ENCODE measurements at places on chromosomes 12 and 14.
A peak's percentile ranks its signal among the peaks of the same experiment; 100 is the strongest.

- DNase-seq, result peak; percentile 82
Measured at GRCh38 chr12:109811624-109811995, 21.6 kb downstream of the TRPV4 start.

GRCh38 chr12:75706786-75707605, 195.6 kb upstream of the KRR1 start:
- DNase-seq, result no peak

GRCh38 chr14:104681689-104682074, 7.7 kb upstream of the INF2 start:
- peak; percentile 99 for DNase-seq

DNA sequence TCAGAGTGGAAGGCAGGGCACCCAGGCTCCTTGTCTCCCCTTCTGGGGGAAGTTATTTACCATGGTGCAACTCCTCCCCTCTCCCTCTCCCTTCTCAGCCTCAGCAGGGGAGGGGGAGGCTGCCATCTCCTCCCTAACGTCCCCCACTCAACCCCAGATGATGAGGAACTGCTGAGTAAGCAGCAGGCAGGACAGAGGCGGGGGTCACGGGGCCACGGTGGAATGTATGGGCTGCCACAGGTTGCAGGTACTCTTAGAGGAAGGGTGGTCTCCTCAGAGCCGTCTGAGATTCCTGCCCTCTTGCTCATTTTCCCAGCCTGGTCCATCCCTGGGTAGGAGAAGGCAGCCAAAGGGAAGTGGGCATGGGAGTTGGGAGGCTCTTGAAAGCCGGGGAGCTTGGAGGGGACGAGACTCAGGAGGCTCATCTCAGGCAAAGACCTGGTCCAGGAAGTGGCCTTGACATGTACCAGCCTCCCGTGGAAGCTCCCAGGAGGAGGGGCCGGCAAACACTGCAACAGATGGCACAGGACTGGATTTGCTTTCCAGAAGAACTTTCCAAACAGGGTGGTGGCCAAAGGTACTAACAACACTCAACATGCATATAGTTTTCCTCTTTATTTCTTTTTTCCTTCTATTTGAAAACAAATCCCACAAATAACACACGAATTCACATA, 19.0 kb downstream of the RIN3 start:
- DNase-seq, result no peak

- no peak for DNase-seq
Measured at GRCh38 chr14:64841772-64842750, 37.6 kb downstream of the SPTB start.

- DNase-seq, result peak; percentile 80
Measured at GRCh38 chr14:89973234-89973823, 17.6 kb downstream of the TDP1 start.

- peak; percentile 44 for DNase-seq
Measured at GRCh38 chr12:6082613-6083012, 41.9 kb downstream of the VWF start.

DNA sequence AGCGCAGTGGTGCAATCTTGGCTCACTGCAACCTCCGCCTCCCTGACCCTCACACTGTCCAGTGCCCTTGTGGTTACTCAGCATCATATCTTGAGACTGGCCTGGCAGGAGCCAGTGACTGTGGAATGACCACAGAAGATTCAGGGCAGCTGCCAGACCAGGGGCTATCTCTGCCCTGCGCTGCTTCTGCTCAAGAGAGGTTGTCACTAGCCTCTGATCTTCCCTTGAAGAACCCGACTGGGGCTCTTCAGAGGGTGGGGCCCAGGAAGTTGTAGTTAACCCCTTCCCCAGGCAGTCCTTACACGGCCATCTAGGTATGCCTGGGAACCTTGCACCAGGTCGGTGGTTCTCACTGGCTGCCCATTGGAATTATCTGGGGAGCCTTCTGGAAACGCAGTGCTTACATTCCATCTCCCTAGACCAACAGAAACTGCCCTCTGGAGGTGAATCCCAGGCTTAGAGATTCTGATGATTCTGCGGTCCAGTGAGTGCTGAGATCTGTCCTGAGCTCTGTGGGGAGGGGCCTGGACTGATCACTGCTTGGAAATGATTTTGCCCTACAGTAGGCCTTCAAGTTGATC, 41.4 kb downstream of the PLEKHG3 start:
- peak; percentile 95 for DNase-seq

GRCh38 chr12:4432878-4433744, 12.5 kb downstream of the FGF6 start:
- DNase-seq, result no peak

DNA sequence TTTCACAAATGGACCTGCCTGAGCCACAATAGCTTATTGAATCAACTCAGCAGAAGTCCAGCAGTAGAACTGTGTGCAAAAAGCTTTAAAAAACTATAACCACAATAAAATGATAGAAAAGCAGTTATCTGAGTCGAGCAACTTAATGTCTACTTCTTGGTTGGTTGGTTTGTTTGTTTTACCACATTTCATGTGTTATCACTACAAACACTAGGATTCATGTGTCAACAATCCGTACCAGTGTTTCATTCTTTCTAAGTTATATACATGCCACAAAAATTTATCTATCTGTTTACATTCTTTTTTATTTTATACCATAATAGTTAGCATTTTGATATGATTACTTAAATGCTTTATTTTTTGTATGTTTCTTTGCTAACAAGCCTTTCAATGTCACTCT, 339.0 kb downstream of the KCNH5 start:
- no peak for DNase-seq

DNA sequence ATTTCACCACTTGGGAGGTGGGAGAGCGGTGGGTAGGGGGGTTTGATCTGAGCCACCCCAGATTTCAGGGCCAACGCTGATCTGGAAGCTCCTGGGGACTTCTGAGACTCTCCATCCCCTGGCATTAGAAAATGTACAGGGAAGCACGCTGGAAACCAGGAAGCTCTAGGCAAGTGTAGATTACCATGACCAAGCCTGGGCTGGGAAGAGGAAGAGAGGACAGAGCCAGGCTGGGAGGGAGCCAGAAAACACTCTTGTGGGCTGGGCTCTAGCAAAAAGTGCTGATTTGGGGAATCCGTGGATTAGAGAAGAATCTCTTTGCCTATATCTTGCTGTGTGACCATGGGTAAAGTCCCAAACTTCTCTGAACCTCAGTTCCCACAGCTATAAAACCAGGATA, 236.7 kb downstream of the BCL11B start:
- DNase-seq, result peak; percentile 91

DNA sequence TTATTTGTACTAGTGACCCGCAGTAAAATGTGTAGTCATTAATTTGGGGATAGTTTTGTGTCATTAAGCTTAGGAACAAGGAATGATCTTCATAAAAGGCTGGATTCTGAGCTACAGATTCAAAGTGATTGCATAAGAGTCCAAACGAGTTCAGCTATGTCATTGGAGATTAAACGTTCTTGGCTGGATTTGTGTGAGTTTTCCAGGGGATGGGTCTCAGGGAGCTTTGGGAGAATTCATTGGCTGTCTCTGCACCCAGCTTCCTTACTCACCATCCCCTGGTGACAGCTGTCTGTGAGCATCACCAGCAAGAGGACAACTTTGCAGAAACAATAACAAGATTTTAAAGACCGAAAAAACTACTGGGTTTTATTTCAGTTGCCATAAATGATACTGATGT, 130.4 kb downstream of the DAAM1 start:
- DNase-seq, result no peak

- no peak for DNase-seq
Measured at GRCh38 chr14:52792097-52792415, 649 bp upstream of the GNPNAT1 start.

- DNase-seq, result no peak
Measured at GRCh38 chr12:57755194-57755453, 221 bp downstream of the MARCHF9 start.

GRCh38 chr12:71155225-71155624, 2.6 kb downstream of the TSPAN8 start:
- DNase-seq, result no peak

GRCh38 chr12:128445415-128446127, 178.6 kb downstream of the TMEM132C start:
- peak; percentile 38 for DNase-seq

GRCh38 chr14:90836692-90837063, 20.4 kb upstream of the TTC7B start:
- no peak for DNase-seq

GRCh38 chr12:75704664-75705063, 193.3 kb upstream of the KRR1 start:
- no peak for DNase-seq

DNA sequence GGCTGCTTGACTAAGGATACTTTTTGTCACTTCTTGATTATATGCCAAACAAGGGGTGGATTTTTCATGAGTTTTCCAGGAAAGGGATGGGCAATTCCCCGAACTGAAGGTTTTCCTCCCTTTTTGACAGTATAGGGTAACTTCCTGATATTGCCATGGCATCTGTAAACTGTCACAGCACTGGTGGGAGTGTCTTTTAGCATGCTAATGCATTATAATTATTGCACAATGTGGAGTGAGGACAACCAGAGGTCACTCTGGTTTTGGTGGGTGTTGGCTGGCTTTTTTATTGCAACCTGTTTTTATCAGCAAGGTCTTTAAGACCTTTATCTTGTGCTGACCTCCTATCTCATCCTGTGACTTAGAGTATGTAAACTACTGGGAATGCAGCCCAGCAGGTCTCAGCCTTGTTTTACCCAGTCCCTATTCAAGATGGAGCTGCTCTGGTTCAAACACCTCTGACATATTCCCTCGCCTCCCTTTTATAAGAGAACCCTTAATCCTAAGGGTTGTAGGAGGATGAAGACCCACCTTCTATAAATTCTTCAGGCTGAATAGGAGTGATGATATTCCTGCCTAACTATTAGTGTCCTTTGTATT, 471.2 kb downstream of the ATP23 start:
- no peak for DNase-seq

DNA sequence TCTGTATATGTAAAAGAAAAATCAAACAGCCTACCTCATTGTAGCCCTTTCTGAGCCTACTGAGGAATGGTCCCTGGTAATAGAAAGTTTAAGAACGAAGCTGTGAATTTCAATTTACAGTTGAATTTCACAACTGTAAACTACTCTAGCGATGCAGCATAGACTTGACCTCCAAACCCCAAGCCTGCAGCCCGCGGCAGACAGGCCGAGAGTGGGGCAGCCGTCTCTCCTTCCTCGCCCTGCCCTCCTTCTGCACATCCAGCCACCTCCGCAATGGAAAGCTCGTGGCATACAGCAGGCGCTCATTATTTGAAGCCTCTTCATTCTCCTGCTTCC, 15.3 kb downstream of the RNASE2 start:
- no peak for DNase-seq

GRCh38 chr12:48420039-48420775, 52.2 kb upstream of the ANP32D start:
- DNase-seq, result no peak

DNA sequence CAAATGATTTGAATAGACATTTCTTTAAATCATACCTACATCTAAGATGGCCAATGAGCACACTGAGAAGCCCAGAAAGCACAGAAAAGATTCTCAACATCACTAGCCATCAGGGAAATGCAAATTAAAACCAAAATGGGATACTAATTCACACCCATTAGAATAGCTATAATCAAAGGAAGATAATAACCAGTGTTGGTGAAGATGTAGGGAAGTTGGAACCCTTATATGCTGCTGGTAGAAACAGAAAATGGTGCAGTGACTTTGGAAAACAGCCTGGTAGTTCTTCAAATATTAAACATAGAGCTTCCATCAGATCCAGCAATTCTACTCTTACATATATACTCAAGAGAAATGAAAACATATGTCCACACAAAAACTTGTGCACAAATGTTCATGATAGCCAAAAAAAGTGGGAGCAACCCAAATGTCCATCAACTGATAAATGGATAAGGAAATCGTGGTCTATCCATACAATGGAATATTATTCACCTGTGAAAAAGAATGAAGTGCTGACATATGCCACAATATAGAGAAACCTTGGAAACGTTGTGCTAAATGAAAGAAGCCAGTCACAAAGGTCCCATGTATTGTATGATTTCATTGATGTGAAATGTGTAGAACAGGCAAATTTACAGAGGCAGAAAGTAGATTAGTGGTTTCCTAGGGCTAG, 24.4 kb downstream of the SYNE3 start:
- no peak for DNase-seq

DNA sequence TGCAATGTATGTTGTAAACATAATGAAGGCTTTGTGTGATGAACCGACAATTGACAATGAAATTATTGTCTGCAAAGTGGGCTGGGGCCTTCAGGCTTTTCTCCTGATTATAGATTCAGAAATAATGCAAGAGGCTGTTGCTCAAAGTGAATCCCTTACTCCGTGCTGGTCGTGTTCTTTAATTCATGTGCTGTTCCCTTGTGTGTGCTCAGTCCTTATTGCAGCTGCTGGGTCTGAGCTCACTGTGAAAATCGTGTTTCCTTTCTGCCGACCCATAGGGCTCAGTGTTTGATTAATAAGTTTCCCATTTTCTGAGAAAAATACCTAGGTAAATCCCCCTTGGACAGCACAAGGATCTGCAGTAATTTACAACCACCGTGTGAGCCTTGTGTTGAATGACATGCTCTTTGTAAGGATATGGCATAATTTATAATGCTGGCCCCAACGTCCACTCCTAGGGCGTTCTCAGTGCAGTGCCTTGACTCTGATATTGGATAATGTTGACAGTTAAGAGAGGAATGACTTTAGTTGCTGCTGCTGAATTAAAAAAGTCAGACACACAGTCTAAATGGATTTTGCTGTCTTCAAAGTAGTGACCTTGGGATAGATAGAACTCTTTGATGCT, 81.6 kb downstream of the RGS6 start:
- DNase-seq, result no peak

DNA sequence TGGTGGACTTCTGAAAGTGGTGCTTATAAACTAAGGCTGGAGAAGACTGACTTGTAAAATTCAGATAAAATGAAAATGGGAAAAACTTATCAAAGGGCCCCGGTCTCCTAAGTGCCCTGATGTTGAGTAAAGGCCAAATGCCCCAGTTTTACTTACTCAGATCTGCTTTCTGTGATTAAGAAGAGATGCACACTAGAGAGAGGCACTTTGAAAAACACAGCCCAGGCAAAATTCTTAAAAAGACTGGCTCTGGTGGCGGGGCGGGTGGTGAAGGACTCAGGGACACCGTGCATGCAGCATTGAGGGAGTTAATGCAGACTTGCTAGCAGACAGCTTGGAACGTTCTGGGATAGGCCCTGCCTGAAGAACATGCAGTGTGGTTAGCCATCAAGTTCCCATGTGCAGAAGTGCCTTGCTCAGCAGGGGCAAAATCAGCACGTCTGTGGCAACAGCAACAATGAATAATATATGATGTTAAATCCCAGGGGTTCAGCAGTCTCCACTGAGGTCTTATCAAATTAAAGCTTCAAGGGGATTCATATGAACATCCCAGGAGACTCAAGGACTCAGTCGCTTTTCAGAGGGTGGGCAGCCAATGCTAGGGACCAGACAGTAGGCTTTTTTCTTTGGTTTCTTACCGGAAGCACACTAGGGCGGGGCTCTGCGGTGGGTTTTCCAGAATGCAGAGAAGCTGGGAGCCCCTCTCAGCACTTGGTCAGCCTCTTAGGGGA, 105.0 kb downstream of the DAD1 start:
- no peak for DNase-seq

DNA sequence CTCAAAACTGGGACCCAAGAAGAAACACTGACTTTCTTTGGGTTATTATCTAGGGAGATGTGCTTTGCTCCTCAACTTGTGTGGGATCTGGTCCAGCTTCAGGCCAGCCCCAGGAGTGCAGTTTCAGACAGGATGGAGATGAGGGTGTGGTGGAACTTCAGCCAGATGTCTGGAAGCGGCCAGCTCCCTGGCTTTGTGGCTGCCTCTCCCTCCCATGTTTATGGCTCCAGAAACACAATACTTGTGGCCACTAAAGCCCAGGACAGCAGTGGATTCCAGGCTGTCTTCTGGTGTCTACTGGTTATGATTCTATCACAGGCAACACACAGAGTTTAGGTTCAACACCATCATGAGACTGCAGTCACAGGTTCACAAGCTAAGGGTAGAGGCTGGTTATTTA, 44.2 kb upstream of the EMP1 start:
- no peak for DNase-seq
